ENCODE measurements at places on chromosomes 3 and 15.

DNA sequence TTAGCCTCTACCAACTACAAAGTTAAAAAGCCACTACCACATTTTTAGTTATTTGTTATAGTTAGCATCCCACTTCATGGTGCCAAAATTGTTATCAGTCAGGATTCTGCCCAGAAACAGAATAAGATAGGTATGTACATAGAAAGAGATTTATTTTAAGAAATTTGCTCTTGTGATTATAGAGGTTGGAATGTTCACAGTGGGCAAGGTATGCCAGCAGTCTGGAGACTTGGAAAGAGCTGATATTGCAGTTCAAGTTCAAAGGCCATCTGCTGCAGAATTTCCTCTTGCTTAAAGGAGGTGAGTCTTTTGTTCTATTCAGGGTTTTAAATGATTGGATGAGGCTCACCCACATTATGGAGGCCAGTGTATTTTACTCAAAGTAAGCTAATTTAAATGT lies 143.8 kb upstream of the POU1F1 start:
- DNase-seq: no peak

DNA sequence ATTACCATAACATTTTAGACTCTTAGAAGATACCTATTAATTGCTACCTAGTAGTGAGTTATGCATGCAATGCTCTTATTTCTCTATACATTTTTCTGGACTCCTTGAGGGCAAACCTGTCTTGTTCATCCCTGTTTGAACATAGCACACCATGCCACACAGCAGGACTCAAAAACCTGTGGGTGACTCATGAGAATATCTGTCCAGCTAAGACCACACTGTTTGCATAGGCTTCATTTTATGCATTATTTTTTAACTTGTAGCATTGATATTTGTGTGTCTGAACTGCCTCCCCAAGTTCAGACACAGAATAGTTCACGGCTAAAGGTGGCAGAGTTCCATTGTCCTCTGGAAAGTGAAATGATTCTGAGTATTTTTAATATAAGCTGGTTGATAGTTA lies 1.8 kb downstream of the LMCD1 start:
- DNase-seq: no peak

- no peak for DNase-seq
These were observed 53.5 kb downstream of the SLC41A3 start for GRCh38 chr3:126030455-126030854.

- DNase-seq: no peak
These were observed 51.1 kb downstream of the RSRC1 start for GRCh38 chr3:158160958-158161357.

- DNase-seq: no peak
These were observed 5.3 kb upstream of the SMAD6 start for GRCh38 chr15:66696770-66697169.

DNA sequence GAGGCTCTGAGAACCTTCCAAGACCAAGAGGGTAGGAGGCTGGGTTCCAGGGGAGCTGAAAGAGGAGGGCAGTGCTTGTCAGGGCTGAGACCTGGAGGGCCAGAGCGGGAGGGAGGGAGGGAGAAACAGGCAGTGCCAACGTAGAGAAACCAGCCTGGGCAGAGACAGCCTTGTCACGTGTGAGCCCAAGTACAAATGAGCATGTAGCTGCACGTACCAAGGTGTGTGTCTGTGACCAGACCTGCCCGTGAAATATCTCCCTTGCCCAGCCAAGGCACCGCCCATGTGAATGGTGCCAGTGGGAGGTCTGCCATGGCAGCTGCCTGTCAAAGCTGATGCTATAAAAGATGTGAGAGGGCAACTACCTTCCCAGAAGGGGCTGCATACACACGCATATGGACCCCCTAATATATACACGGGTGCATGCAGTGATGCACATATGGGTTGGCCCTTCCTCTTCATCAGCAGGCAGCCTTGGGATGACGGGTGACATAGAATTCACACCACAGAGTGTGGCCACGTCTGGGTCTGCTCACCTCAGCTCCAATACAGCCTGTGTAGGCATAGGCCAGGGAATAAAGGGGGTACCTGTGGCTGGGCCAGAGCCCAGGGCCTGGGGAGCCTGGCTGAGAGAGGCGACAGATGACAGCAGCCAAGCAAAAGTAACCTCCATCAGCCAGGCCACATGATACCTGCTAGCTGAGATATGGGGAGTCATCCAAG lies 7.8 kb upstream of the CTDSPL start:
- DNase-seq: no peak

- DNase-seq: no peak
These were observed 601.0 kb downstream of the MECOM start for GRCh38 chr3:169062501-169062900.

- DNase-seq: no peak
These were observed 713.3 kb upstream of the EPHA6 start for GRCh38 chr3:96101006-96101560.

- DNase-seq: no peak
These were observed 13.9 kb downstream of the PHLDB2 start for GRCh38 chr3:111872979-111873378.

DNA sequence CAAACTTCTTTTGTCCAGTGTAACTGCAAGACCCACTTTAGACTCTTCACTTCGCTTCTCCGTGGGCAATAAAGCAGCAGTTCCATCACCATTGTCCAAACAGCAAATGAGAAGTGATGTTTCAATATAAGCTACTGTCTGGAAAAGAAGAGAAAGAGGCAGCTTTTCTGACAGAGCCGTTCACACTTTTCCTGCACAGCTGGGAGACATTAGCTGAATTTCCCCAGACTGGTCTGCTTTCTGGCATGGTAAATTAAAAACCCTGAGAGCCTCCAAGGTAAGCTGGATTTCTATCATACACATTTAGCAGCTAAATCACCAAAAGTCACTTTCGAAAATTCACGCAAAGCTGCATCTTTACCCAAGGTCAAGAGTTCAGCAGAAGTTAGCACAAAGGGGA lies 108.5 kb upstream of the CMC1 start:
- DNase-seq: no peak

- no peak for DNase-seq
These were observed 174.6 kb downstream of the ANXA2 start for GRCh38 chr15:60223176-60223575.

DNA sequence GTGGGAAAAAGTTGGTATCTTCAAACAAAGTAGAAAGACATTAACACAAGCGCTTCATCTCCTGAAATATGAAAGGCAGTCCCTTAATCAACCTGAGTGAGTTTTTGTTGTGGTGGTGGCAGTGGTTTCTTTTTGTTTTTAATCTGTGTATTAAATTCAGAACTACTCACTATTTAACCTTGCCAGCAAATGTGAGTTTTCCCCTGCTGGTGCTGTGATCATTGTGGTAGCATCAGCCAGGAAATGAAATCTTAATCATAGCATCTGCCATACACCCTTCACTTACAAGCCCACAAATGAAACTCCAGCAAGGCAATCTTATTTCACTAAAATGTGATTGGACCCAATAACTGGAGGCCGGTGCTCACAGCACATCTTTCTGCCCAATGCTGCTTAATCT lies 229.7 kb downstream of the SHOX2 start:
- no peak for DNase-seq

- no peak for DNase-seq
These were observed 269.5 kb upstream of the GBE1 start for GRCh38 chr3:82030916-82031315.

- DNase-seq: no peak
These were observed 71.0 kb downstream of the TCF12 start for GRCh38 chr15:56989411-56989924.

All from SK-N-DZ (cell line).